Heart right ventricle (tissue), 16 donors: ENCODE measurements at places on chromosomes 1 and 21. TPM values are rescaled to one million over a fixed set of nuclear protein-coding genes. Genes with fewer than 3 reads are reported as not detected.
A peak's percentile ranks its signal among the peaks of the same experiment; 100 is the strongest.

GRCh38 chr1:226364514-226364899 lies 43.4 kb downstream of the PARP1 start:
- H3K36me3 ChIP-seq, result peaks cover 100% of the 10 kb centered on the region
- no peak overlapping the region for H3K27ac ChIP-seq
- no peak overlapping the region for H3K4me3 ChIP-seq
- DNase-seq, result peak; percentile 73
- H3K27me3 ChIP-seq, result no peaks in the 10 kb centered on the region

GRCh38 chr1:115041654-115042053 lies 12.0 kb downstream of the TSHB start:
- H3K27ac ChIP-seq, result no peak overlapping the region
- no peaks in the 10 kb centered on the region for H3K36me3 ChIP-seq
- H3K4me3 ChIP-seq, result no peak overlapping the region
- peaks cover 7% of the 10 kb centered on the region for H3K4me1 ChIP-seq
- no peaks in the 10 kb centered on the region for H3K27me3 ChIP-seq
- DNase-seq, result no peak

The PRKCZ gene
- total RNA-seq, result 16.2 TPM

DNA sequence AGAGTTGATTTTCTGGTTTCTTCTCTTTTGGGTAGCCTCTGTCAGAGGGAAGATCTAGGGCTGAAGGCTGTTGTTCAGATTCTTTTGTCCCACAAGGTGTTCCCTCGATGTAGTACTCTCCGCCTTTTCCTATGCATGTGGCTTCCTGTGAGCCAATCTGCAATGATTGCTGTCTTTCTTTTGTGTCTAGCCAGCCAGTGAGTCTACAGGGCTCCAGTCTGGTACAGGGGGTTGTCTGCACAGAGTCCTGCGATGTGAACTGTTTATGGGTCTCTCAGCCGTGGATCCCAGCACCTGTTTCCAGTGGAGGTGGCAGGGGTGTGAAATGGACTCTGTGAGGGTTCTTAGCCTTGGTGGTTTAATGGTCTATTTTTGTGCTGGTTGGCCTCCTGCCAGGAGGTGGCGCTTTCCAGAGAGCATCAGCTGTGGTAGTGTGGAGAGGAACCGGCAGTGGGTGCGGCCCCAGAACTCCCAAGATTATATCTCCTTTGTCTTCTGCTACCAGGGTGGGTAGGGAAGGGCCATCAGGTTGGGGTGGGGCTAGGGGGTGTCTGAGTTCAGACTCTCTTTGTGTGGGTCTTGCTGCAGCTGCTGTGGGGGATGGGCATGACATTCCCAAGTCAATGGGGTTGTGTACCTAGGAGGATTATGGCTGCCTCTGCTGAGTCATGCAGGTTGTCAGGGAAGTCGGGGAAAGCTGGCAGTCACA lies 81.3 kb upstream of the C21orf91 start:
- peak; percentile 51 for DNase-seq
- no peaks in the 10 kb centered on the region for H3K27me3 ChIP-seq
- no peak overlapping the region for H3K4me3 ChIP-seq
- H3K36me3 ChIP-seq, result no peaks in the 10 kb centered on the region
- H3K4me1 ChIP-seq, result no peaks in the 10 kb centered on the region
- H3K27ac ChIP-seq, result no peak overlapping the region

DNA sequence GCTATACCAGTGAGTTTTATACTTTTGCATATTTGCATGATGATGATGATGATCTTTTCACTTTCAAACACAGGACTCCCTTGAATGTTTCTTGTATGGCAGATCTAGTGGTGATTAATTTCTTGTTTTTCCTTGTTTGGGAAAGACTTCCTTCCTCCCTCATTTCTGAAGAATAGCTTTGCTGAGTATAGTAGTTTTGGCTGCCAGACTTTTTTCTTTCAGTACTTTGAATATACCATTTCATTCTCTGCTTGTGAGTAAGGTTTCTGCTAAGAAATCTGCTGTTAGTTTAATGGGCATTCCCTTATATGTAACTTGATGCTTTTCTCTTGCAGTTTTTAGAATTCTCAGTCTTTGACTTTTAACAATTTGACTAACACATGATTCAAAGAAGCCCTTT lies 547.4 kb upstream of the CXADR start:
- H3K4me3 ChIP-seq, result no peak overlapping the region
- no peak for DNase-seq
- no peaks in the 10 kb centered on the region for H3K4me1 ChIP-seq

DNA sequence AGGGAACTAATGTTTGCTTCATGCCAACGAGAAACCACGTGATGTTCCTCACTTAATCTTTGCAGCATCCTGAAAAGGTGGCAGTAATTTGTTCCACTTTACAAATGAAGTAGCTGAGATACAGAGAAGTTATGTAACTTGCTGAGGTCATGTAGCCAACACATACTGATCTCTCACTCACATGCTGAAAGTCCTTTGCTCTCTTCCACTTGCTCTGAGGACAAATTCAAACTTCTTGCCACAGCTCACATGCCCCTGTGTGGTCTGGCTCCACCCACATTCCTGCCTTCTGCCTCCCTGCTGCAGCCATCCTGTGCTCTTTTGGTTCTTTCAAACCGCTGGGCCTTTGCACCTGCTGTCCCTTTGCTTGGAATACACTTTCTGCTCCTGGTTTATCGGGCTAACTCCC lies 55.4 kb downstream of the TMCO4 start:
- H3K27ac ChIP-seq, result no peak overlapping the region
- no peaks in the 10 kb centered on the region for H3K27me3 ChIP-seq

DNA sequence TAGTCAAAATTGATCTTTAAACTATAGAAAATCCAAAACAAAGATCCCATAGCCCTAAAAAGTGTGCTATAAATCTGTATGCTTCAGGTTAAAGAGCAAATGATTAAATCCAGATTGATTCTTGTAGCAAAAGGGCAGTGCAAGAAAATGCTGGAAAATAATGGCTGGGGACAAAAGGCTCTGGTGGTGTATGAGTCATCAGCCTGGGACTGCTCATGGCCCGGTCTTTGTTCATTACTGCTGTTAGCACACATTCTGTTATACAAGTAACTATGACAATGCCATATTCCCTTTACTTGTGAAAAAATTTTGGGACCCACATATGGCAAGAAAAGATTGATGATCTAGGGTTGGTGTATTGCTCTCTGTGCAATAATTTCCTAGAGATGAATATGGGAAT lies 89.1 kb downstream of the RWDD3 start:
- no peaks in the 10 kb centered on the region for H3K4me1 ChIP-seq
- DNase-seq, result no peak
- no peak overlapping the region for H3K4me3 ChIP-seq
- no peaks in the 10 kb centered on the region for H3K27me3 ChIP-seq
- no peaks in the 10 kb centered on the region for H3K36me3 ChIP-seq
- H3K27ac ChIP-seq, result no peak overlapping the region

The C4BPA gene
- total RNA-seq, result not detected
